ENCODE measurements at places on chromosomes 7 and 10.
A peak's percentile ranks its signal among the peaks of the same experiment; 100 is the strongest.

DNA sequence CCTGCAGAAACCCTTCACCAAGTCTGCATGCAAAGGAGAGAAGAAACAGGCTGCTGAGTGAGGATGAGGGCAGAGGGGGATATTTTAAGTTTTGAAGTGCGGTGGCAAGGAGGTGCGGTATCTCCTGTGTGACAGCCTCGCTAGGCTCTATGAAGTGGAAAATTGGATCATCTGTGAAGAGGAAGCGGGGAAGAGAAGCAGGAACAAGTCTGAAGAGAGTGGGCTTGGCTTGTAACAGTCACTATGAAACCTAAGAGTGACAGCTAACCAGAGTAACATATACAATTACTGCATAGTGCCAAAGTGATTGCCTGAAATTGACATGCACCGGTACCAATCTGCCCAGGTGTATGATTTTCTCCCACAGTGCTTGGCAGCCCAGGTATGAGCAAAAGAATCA is 287.5 kb upstream of the KLF14 start:
- DNase-seq = no peak

- no peak for DNase-seq
Observed at GRCh38 chr10:63154546-63155387, 21.6 kb downstream of the NRBF2 start.

DNA sequence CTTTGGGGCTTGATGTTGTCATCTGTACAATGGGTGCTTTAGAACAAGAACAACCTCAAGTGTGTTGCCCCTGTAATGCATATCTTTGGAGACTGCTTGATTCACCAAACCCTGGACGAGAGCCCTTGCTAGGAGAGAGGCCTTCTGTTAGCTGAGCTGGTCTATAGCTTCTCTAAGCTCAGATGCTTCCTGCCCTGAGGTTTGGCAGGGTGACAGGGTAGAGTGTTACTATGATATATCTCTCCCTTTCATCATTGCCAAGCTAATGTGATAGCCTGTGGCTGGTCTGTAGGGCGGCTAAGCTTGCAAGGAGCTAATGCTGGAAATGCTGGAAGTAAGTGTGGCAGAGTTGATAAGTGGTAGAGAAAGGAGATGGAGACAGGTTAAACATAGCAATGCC is 364.1 kb downstream of the RPS24 start:
- DNase-seq = peak; percentile 7

DNA sequence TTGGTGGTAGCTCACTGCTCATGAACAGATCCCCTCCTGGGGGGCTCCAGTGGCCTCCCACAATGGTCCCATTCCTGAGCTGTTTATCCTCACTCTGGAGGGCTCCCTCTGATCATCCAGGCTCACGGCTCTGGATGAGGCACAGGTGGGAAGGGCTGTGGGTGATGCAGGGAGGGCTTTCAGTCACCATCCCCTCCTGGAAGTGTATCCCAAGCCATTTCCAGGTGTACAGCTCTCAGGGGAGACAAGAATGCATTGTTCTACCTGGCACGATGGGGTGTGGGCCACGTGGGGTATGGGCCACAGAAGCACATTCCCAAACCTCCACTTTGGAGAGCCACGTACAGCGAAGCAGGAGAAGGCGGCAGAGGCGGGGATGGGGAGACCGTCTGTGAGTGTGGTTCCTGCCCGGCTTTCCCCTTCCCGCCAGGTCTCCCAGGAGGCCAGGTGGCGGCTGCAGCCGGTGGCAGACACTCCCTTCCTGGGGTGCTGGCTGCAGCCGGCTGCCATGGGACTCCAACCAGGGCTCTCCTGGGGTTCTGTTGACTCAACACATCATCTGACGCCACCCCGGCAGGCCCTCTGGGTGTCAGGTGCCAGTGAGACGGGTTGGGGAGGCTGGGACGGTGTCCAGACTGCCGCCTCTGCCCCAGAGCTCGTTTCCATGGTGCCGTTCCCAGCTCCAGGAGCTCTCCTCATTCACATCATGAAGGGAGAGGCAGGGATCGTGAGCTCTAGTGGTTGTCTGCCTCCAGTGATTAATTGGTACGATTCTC is 169.7 kb upstream of the RHEB start:
- DNase-seq = peak; percentile 36

GRCh38 chr10:44051584-44052385 is 333.1 kb downstream of the CXCL12 start:
- no peak for DNase-seq

- no peak for DNase-seq
Observed at GRCh38 chr7:10707519-10707918, 266.2 kb upstream of the PHF14 start.

DNA sequence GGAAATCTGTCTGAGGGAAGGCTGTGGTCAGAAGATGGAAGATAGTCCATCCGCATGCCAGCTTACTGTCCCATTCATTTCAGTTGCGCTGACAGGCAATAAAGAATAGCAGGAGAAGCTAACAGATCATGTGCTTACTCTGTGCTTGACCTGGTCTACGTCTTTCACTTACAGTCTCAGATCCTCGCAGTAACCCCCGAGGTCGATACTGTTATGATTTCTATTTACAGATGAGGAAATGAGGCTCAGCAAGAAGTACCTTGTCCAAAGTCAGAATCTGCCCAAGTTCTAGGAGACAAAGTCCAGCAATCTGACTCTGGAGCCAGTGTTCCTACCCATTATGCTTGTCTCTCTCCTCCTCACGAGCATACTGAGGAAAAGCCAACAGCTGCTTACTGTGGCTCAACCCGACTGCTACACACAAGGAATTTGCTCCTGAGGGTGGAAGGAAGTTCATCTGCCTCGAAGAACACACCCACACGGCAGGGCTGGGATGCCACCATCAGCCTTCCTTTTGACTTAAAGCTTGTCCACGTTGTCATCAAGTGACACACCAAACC is 74.2 kb downstream of the MINPP1 start:
- no peak for DNase-seq

DNA sequence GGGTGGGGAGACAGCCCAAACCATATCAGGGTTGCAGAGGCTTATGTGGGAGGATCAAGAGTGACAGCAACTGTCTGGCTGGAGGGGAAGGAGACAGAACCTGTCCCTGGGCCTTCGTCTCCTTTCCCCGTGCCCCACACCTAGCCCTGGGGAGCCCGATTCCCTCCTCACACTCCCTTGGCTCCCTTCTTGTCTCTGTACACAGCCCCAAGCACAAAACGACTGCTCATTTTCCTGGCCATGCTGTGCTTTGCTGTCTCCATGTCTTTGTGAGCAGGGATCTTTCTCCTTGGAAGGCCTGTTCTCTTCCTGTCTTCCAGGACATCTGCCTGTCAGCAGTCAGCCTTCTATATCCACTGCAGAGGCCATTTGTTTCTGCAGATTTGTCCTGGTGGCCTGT is 113.7 kb downstream of the INSYN2A start:
- DNase-seq = no peak

DNA sequence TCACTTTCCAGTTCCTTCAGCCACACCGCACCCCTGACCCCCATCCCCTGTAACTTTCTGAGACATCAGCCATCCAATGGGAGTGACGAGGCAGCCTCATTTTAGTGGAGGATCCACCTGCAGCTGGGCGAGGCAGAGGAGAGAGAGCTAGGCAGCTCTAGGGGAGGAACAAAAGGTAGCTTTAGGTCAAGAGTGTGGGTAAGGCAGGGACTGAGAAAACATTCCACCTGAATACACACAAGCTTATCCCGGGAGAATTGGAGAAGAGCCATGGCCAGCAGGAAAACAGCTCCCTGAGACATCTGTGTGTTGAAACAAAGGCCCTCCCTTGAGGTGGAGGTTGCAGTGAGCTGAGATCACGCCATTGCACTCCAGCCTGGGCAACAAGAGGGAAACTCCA is 6.7 kb upstream of the KLRG2 start:
- no peak for DNase-seq

- no peak for DNase-seq
Observed at GRCh38 chr10:83921984-83922860, 217.1 kb upstream of the GHITM start.

- DNase-seq = no peak
Observed at GRCh38 chr7:79298145-79298760, 155.2 kb downstream of the MAGI2 start.

- peak; percentile 51 for DNase-seq
Observed at GRCh38 chr10:118594392-118595063, 920 bp downstream of the PRLHR start.

DNA sequence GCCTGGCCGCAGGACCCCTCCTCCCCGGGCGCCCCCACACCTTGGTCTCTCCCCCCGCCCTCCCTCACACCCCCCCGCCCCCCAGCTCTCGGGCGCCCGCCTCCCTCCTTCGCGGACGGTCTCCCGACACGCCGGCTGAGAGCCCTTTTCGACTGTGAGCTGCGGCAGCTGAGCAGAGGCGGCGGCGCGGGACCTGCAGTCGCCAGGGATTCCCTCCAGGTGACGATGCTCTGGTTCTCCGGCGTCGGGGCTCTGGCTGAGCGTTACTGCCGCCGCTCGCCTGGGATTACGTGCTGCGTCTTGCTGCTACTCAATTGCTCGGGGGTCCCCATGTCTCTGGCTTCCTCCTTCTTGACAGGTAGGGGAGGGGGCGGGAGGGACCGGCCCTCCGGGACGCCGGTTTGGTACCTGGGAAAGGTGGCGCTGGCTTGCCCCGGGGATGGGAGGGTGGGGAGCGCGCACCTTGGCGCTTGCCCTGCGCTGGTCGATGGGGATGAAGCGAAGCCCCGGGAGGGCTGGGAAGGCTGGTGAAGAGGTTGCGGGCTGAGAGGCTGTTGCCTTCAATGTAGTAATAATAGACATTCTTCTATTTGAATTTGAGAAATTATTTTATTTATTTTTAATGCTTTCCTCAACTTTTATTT is at the start of gene BMPER:
TSS of gene BMPER (plus strand) at position 151 of the 644 bp plus-strand sequence. CDS start at position 226, 75 bp downstream.
- no peak for DNase-seq

DNA sequence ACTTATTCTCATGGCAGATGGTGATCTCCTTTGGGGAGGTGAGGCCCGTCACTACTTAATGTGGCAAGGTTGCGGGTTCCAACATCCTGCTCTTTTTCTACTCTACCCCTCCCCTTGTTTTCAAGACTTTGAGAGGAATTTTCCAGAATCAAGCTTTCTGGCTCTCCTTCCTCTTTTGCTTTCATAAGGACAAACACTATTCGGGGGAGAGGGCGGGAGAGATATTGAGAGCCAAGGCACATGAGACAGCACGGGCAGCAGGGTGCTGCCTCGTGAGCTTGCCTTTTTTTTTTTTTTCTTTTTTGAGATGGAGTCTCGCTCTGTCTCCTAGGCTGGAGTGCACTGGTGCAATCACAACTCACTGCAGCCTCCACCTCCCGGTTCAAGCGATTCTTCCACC is 6.9 kb upstream of the PFKFB3 start:
- no peak for DNase-seq

GRCh38 chr7:45983720-45984255 is 62.7 kb upstream of the IGFBP3 start:
- no peak for DNase-seq

DNA sequence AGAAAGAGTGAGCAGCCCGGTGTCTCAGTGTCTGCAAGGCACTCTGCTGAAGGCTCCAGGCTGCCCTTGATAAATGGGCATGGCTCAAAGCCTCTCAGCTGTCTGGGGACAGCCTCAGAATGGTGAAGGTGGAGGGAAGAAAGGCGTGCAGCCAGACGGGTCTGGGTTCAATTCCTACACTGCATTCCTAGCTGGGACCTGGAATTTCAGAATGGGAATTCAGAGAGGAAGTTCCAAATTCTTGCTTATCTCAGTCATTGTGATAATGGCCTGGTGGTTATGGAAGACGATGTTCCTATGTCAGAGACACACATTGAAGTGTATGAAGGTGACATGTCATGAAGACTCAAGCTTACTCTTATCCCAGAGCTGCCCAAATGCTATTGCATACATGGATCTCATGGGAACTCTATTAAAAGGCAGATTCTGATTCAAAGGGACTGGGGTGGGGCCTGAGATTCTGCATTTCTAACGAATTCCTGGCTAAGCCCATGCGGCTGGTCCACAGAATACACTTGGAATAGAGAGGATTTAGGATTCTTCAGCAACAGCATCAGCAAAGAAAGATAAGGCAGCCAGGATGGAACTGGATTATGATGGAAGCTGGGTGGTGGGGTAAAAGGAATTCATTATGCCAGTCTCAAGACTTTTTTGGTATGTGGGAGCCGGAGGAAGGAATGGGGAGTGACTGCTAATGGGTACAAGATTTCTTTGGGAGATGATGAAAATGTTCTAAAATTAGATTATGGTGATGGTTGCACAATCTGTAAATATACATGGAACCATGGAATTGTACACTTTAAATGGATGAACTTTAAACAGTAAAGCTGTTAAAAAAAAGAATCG is 82.6 kb upstream of the ZMIZ1 start:
- no peak for DNase-seq

DNA sequence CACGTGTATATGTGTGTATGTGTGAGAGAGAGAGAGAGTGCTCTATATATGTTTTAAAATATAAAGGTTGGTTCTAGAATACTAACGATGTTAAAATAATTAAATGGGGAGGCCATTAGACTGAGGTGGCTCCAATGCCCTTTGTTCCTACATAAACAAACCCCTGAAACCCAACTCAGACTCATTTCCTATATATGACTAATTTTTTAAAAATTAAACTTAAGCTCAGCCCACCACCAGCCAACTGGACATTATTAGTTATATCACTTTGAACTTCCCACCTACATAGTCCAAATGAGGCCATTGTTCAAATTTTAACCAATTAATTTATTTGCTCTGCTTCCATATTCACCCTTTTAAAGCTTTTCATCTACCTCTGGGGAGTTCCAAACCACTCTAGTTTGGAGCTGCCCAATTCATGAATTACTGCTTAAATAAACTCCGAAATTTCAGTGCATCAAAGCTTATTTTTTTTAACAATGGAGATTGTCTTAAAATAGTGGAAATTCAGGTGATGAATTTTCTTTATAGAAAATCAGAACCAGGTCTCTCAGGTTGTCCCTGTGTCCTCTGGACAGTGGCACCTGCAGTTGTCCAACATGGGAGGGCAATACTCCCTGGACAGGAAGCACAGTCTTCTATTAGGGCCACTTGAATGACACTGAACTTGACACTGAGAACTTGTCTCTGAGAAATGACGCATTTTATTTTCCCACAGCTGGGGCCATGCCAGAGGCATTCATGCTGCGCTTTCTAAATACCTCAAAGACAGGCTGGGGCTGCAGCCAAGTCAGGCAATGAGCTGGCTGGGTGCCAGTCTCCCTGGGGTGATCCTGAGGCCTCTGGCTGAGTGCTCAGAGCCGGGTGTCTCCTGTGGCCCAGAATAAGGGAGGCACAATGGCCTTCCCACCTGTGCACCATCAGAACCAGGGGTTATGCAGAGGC is 109.5 kb upstream of the TMEM72 start:
- peak; percentile 91 for DNase-seq

DNA sequence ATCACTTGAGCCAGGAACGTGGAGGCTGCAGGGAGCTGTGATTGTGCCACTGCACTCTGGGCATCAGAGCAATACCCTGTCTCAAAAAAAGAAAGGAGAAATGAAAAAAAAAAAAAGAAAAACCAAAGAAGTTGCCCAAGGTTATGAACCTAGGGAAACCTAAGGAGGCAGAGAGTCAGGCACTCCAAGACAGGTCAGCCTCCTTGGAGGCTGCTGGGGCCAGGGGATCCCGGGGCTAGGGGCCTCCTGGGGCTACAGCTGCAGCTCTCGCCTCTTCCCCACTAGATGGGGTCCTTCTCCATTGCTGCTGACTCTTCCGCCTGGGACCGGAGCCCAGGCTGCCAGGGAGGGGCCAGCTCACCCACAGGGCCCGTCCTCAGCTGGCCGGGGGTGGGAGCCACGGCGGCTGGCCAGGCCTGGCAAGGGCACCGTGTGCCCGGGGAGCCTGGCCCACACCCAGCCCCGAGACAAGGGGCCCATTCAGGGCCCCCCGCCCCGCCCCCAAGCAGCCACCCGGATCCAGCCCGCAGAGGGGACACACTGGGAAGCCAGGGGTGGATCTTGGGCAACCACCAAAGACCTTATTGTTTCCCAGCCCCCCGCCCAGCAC is 1.7 kb upstream of the SPACDR start:
- DNase-seq = peak; percentile 83

Measured in aorta (tissue), 5 donors.